ENCODE measurements at places on chromosomes 1 and 21. TPM values are rescaled to one million over a fixed set of nuclear protein-coding genes. Genes with fewer than 3 reads are reported as not detected.

GRCh38 chr1:183096894-183097293 is 73.7 kb downstream of the LAMC1 start:
- DNase-seq: no peak
- 0 out of 2 replicates have a peak, but pooled peaks cover 3% of the 10 kb centered on the region for H3K36me3 ChIP-seq
- no peaks in the 10 kb centered on the region for H3K27me3 ChIP-seq

STUM gene
- total RNA-seq: not detected

GRCh38 chr1:58058323-58058722 is 488.2 kb downstream of the OMA1 start:
- H3K27ac ChIP-seq: no peak overlapping the region
- DNase-seq: no peak
- peaks cover 11% of the 10 kb centered on the region for H3K27me3 ChIP-seq
- H3K36me3 ChIP-seq: no peaks in the 10 kb centered on the region
- no peak overlapping the region for H3K4me3 ChIP-seq

AQP10 gene
- not detected for total RNA-seq

AMY1B gene
- not detected for total RNA-seq

GRCh38 chr1:156021093-156021428 is 310 bp upstream of the SSR2 start:
- peaks cover 11% of the 10 kb centered on the region for H3K4me1 ChIP-seq
- no peak overlapping the region for H3K27ac ChIP-seq
- DNase-seq: no peak
- H3K4me3 ChIP-seq: peak overlapping the region; percentile 95

TENT5C gene
- 3.9 TPM for total RNA-seq

Data from PC-9 (cell line).